ENCODE measurements at places on chromosomes 2 and 18.

GRCh38 chr2:181904022-181904632 is 12.6 kb downstream of the ITPRID2 start:
- no peak for DNase-seq

DNA sequence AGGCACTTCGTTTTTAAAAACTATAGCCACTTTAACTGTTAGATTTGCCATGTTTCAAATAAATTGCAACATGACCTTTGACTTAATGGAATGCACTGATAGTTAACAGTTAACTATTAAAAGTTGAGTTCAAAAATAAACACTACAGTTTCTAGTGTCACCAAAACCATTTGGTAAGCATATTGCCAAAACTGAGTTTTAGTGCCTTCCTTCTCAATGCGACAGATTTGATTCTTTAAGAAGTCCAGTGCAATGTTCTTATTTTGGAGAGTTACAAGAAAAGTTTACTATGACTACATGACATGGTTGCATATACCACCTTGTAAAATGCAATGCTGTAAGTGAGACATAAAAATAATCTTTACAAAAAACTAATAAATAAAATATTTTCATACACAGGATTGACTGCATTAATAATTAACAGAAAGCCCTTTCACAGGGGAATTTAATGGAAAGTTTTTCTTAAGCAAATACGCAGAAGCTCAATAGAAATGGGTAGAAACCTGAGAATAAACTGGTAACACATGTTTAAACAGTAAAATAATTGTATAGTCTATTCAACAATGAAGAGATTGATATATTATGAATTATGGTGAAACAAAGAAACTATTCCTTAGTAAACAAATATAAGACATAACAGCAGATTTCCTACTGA is 53.8 kb downstream of the GRB14 start:
- DNase-seq: no peak

DNA sequence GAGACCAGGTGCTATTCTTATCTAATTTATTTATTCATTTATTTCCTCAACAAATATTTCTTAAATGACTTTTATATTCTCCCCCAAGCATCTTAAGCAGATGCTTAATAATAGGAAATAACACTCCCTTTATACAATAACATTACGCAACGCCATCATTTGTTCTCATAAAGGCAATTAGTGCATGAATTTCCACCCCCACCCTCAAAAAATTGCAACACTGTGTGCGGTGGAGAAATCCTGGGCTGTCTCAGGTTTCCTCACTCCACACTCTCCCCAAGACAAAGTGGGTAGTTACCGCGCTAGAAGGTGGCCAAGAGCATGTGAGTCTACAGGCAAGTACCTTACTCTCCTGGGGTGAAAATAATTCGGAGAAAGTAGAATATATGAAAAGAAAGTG is 37.0 kb upstream of the CTDP1 start:
- no peak for DNase-seq

- DNase-seq: no peak
Measured at GRCh38 chr2:152309352-152310214, 25.4 kb upstream of the FMNL2 start.

DNA sequence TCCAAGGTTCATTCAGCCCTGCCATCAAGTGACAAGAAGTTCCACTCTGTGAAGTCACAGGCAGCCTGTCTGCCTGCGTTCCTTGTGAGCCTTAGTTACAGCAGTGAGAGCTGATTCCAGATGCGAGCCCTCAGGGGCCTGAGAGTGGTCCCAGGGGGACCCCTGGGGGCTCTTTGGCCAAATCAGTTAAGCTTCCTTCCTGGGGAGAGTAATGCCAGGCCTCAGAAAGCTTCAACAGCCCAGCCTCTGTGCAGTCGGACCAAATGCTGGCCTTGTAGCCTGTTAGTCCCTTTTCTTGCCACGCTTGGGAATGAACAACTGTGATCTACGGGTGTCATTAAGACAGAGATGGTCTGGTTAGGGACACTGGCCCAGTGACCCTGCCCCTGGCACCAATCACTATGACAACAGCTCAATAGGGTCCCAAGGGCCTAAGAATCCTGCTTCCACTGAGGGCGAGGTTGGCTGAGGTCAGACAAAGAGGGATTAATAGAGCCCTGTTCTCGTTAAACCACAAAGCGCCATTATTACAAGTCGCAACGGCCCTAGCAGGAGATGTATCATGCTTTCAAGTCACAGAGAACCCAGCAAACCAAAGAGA is 50.9 kb downstream of the HS1BP3 start:
- no peak for DNase-seq

DNA sequence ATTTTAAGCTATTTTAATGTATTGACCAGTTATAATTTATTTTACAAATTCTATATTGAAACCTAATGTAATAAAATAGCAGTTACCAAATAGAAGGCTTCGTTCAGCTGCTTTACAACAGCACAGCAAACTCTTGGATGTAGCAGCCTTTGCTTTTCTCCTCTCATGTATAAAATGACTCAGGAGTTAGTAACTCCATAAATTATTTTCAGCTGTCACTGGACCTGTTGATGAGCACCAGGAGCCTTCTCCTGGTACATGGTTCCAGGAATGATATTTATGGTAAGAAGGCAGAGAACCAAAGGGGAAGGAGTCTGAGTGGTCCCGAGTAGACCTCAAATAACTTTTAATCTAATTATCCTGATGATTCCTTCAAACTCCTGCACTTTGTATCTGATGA is 256.4 kb upstream of the NETO1 start:
- no peak for DNase-seq

Data from H9 (cell line).